Stimulated activated CD4-positive, alpha-beta T cell treated with anti-CD3 and anti-CD28 coated beads, Interleukin-1b, Interleukin-23, amount 100 ng/mL, for 48 hours (primary cell): ENCODE measurements at places on chromosomes 6 and 20.

- peak; percentile 34 for DNase-seq
Measured at GRCh38 chr6:125154761-125155135, 1.2 kb downstream of the TPD52L1 start.

DNA sequence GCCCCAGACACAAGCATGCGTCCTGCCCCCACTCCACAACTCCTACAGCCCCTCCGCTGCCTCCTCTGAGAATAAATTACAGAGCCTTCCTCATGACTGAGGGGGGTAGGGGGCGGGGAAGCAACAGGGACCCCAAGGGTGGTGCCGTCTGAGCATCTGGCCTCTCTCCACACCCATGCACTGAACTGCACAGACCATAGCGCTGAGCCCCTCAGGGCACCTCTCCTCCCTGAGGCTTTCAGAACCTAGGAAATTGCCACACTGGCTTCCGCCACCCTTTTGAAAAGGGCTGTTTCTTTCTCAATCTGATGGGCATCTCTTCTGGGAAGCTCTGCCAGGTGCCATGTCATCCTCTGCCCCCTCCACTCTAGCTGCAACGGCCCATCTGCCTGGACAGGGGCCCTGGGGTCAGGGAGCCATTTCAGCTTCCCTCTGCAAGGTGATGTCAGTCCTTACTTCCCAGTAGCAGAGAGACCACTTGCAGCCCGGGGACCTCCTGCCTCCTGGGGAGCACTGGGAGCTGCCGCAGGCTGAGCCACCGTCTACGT lies 2.5 kb downstream of the CST7 start:
- DNase-seq: no peak

GRCh38 chr6:61592238-61592637 lies 693.8 kb downstream of the KHDRBS2 start:
- no peak for DNase-seq

DNA sequence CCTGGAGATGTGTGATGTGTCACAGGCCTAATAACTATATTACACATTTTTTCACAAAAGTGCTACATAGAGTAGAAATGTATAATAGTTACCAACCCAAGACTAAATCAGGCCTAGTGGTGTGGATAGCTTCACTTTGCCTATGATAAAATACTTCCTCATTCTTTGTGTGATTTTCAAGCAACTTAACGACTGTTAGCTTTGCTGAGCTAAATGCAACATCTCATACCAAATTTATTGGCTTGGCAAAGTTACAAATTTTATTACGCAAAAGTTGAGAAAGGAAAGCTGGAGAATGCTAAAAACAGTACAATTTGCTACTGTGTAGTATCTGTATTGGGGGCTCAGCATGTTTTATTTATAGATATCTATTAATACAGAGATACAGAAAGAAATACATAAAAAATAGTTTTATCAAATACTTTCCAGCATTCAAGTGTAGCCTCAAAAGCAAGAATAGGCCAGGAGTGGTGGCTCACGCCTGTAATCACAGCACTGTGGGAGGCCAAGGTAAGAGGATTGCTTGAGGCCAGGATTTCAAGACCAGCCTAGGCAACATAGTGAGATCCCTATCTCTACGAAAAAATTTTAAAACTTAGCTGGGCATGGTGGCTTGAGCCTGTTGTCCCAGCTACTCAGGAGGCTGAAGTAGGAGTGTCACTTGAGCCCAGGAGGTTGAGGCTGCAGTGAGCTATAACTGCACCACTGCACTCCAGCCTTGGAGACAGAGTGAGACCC lies 3.6 kb upstream of the EDN1 start:
- DNase-seq: no peak

DNA sequence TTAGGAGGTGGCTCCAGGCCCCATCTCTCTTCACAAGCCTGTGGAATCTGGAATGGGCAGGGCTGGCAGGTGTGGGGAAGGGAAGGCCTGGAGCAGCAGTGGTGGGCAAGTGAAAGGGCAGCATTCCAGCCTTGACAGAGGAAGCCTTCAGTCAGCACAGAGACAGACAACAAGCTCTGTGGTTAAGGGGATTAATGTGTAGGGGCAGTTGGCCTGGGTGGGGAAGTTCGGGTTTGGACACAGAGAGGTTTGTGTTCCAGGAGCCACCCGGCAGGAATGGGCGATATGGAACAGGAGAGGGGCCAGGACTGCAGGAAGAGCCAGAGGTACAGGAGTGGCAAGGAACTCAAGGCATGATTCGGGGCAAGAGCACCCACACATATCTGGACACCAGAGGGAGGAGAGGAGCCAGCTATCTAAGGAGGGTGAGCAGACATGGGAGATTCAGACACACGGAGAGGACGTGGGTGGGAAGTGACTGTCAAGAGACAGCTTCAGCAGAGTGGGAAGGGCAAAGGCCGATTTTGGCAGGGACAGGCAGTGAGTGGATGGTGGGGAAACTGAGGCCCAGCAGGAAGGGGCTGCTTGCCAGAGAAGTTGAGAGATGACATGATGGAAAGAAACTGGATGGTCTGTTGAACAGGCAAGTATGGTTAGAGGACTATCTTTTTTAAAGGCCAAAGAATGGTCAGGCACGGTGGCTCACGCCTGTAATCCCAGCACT lies 2.5 kb upstream of the SLC44A4 start:
- no peak for DNase-seq

DNA sequence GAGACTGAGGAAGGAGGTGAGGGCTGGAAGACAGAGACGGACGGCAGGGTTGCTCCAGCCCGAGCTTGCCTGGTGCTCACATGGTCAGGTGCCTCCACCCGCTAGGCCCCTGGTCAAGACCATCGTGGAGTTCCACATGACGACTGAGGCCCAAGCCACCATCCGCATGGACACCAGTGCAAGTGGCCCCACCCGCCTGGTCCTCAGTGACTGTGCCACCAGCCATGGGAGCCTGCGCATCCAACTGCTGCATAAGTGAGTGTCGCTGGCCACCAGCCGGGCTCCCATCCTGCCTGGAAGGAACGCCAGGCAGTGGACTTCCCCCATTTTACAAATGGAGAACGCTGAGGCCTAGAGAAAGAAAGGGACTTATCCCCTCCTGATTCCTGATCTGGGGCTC lies 7.8 kb downstream of the BPIFB1 start:
- no peak for DNase-seq

DNA sequence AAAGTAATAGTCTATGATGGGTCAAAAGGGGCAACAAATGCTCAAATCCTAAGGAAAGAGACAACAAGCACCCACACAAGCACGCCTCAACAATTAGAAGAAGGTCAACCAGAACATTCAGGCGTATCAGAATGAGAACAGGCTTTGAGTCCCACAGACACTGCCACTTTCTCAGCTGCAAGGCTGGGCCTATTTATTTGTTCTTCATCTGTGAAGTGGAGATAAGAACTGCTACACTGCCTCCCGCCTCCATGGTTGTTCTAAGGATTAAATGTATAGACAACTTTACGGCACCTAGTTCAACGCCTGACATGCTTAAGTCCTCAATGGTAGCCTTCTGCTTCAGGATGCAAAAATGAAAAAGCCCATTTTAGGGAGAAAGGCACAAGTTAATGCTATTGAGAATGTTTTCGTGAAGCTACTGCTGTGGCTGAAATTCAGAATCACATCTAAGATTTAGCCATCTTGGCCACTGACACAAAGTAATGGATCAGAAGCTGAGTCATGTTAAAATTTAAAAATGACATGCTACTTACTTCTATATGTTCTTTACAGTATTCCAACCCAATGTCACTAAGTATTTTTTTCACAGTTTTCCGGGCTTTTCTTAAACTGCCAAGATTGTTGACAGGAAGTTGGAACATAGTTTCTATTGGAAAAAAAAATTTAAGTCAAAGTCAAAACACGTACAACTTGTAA lies 27.7 kb downstream of the ADNP start:
- DNase-seq: no peak

DNA sequence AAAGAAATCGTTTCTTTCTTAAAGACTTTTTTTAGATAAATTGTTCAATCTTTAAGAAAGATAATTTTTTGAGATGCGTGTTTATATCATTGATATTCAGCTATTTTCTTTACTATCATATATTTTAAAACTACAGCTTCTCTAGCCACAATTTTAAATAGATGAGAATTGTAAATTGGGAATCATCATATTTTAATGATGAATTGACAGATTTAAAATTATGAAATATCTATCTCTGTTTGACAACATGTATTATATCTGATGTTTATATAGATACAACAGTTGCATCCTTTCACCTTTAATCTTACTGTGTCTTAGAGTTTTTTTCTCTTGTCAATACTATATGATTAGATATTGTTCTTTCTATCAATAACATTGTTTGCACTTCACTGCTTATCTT lies 762.3 kb upstream of the GJE1 start:
- DNase-seq: no peak
